ENCODE measurements at places on chromosomes 6 and 20.

DNA sequence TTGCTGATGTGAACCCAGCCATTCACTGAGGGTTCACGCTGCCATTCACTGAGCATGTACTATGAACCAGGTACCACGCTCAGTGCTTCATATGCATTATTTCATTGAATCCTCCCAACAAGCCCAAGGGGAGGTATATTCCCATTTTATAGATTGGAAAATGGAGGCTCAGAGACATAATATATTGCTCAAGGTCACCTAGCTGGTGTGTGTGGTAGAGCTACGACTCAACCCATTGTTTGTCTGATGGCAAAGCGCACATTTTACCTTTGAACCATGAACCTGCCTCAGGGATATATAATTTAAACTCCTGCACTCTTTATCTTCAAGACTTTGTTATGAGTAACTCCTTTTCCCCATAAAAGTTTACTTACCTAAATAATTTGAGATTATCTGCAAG is 28.3 kb downstream of the FERMT1 start:
- no peak for DNase-seq

DNA sequence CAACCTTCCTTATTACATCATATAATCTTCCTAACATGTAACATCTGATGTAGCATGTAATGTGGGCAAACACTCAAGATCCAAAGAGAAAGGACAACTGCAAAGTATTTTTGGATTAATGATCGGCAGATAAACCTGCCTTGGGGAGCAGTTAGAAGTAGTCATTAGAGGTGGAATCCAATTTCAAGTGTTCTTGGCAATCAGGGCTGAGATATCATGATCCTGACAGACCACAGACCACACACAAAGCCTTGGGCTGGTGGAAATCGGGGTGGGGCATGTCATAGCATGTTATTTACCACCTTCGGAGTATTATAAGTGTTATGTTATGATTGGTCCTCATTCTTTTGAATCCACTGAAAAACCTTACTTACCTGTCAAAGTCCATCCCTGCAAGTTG is 16.3 kb downstream of the NCOA5 start:
- no peak for DNase-seq

DNA sequence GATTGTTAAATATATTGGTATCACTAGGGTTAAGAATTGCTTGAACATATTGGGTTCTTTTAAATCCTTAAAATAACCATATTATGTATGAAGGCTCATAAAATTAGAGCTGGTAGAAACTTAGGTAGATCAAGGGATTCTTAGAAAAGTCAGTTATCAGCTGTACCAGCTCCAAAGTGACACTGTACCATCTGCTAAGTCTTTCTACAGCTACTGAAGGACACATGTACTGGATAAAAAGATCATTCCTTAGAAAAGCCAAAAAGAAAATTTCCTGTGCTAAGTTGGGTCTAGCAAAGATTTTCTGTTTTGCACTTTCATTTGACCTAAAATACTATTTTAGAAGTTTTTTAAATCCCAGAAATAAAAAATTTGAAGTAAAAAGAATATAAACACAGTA is 130.4 kb downstream of the CD164 start:
- DNase-seq: no peak

GRCh38 chr6:79967178-79967577 is 19.8 kb upstream of the ELOVL4 start:
- no peak for DNase-seq

DNA sequence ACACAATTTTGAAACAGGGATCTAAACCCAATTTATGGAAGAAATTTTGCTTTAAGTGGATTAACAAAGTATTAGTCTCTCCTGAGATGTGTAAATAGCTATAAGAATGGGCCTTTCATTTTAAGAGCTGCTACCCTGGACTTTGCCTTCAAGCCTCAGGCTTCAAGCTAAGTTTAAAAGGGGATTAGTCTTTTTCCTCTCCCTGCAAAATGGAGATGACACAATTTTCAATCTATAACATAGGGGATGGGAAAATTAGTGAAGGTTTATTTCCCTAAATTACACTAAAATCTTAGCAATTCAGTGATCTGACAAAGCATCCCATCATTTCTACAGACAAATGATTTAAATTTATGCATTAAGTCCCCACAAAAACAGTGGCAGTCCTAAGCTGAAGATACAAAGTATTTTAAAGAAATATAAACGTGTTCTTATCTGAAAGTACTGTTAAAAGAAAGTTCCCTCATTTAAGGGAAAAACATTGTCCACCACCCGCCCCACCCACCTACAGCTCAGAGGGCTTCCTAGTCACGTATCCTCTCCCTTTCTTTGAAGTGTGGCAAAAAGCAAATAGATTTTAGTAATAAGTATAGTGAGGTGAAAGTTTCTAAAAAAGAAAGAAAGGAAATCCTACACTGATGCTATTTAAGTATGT is 14.5 kb downstream of the ARHGAP18 start:
- DNase-seq: no peak

DNA sequence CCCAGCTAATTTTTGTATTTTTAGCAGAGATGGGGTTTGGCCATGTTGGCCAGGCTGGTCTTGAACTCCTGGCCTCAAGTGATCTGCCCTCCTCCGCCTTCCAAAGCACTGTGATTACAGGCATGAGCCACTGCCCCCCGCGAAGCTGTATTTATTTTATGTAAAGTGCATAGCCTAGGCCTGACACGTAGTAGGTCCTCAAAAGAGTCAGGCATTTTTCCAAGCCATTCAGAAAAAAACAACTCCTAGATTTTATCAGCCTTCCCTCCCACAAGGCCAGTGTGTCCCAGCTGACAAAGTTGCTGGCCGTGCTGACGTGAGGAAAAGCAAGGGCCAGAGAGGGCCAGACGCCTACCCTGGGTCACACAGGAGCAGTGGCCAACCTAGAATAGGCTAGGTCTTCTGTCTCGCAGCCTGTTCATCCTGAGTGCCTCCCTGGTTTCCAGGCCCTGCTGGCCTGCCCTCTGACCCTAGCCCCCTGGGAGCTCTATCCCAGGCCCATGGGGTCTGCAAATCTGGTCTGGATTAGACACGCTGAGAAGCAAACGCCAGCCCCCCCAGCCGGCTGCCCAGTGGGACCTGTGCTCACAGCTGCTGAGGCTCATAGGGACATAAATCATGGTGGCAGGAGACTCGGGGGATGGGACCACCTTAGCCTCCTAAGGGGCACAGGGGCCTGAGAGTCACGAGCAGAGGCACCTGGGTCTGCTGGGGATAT is 11.8 kb downstream of the TCF15 start:
- DNase-seq: no peak

- no peak for DNase-seq
Measured at GRCh38 chr6:110708295-110708950, 106.8 kb downstream of the CDK19 start.

GRCh38 chr20:57470212-57470522 is 54.8 kb downstream of the CTCFL start:
- no peak for DNase-seq

DNA sequence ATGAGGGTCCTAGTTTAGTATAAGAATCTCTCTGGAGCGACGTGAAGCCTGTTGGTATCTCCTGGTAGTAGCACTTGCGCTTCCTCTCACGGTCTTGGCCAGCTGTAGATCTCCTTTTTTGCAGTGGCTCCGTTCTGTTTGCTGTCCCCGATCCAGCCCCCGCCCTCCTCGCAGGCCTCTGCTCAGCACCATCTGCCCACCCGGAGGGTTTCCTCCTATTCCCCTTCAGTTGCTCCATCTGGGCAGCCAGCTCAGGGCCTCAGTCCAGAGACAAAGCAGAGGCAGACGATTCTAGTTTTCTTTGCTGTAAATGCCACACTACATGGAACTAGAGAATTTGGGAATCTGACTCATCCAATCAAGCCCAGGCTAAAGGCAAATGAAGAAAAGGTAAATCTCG is 126.6 kb downstream of the TIAM2 start:
- DNase-seq: no peak

DNA sequence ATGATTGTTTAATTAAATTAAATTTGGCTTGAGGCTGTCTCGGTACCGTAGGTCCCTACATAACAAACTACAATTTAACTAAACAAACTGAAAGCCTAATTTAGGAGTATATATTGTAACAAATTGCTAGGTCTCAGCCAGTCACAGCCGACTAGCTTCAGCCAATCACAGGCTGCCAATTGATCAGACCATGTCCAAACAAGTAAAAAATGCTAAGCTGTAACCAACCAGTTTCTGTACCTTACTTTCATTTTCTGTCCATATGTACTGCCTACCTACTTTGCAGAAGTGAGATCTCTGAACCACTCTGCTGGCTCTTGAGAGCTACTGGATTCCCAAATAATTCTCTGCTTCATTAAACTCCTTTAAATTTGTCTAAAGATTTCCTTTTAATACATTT is 648.0 kb upstream of the GJE1 start:
- DNase-seq: no peak

GRCh38 chr6:2871102-2871501 is 29.4 kb upstream of the SERPINB1 start:
- no peak for DNase-seq

GRCh38 chr20:4925842-4926530 is 75.3 kb downstream of the SLC23A2 start:
- no peak for DNase-seq

DNA sequence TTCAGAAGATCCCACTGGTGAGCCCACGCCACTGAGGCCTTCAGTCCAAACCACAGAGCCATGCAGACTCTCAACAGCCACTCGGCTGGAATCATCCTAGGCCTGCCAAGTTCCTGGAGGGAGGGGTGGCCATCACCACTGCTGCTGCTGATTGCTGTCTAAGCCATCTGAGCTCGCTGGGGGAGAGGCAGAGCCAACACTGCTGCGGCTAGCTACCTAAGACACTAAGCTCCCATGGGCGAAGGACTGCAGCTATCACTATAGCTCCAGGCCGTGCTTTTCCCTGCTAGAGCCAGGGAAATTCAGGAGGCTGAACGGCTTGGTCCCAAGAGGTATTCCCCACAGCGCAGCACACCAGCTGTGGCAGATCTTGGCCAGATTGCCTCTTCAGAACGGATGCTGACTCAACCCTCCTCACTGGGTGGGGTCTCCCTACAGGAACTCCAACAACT is 73.6 kb downstream of the TBC1D32 start:
- no peak for DNase-seq

GRCh38 chr6:139942331-139942730 is 567.9 kb upstream of the CITED2 start:
- no peak for DNase-seq

DNA sequence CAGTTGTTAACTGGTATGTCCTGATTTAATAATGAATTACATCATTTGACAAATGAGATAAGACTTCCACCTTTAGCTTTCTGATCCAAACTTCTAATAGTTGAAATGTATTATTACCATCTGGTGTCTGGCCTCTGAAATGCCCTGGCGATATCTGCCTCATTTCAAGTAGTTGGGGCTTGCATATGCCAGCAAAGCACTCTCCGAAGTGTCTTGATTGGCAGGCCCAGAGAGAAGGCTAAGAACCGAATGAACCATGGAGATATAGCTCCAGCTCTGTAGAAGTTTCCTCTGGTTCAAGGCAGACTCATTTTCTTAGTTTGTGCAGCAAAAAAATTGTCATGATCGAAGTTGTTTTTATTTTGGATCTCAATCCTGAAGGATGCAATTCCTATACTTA is 13.4 kb upstream of the HIVEP2 start:
- DNase-seq: no peak

- no peak for DNase-seq
Measured at GRCh38 chr6:13846841-13847240, 32.5 kb upstream of the MCUR1 start.

DNA sequence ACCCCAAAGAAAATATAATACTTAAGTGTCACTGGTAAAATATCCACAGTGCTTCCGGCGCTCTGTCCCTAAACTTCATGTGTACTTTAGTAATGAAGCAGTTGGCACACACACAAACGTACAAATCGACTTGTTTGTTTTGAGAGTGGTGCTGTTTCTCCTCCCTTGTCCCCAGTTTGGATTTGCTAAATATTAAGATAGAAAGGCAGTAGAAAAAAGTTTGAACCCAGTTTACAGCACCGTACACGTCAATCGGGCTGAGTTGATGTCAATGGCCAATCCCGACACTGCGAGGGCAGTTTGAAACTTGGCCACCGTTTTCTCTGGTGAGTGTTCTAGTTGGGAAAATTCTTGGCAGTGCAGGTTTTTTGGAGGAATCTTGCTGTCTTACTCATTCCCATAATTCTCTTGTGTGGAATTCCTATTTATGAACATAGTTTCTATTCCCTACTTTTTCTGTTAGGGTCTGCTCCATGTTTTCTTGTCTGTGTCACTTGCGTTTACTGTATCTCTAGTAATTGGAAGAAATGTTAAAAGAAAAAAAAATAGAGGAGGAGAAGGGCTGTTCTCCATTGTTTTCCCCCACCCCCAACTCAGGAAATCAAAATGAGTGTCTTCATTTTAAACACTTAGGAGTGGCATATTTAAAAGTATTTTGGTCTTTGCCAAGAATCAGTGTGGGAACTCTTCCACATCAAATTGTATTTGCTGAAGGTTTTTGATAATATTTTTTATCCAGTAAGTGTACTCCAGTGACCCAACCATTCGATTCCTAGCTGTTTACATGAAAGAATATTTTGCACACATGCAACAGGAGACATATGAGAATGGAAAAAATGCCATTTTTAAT is 72.3 kb downstream of the OR2B2 start:
- no peak for DNase-seq

- DNase-seq: no peak
Measured at GRCh38 chr20:11044561-11044960, 370.8 kb upstream of the JAG1 start.

- DNase-seq: no peak
Measured at GRCh38 chr6:107154131-107154800, 39.0 kb upstream of the BEND3 start.

DNA sequence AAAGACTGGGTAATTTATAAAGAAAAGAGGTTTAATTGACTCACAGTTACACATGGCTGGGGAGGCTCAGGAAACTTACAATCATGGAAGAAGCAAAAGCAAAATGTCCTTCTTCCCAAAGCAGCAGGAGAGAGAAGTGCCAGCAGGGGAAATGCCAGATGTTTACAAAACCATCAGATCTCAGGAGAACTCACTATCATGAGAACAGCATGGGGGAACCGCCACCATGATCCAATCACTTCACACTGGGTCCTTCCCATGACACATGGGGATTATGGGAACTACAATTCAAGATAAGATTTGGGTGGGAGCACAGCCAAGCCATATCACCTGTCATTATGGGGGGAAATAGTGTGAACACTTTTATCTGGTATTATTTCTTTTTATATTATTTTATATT is 557.2 kb downstream of the EYS start:
- no peak for DNase-seq

DNA sequence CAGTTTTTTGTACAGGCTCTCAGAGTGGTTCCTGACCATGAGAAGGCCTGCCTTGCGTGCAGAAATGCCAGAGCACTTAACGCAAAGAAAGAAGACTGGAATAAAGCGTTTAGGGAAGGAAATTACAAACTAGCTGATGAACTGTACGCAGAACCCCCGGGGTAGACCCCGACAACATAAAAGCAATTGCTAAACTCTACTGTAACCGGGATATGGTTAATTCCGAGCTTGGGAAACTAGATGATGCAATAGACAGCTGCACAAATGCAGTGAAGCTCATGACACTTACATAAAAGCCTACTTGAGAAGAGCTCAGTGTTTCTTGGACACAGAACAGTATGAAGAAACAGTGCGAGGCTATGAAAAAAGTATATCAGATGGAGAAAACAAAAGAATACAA is 35.7 kb downstream of the CITED2 start:
- DNase-seq: peak; percentile 86
